ENCODE measurements at places on chromosomes 3 and 15. TPM values are rescaled to one million over a fixed set of nuclear protein-coding genes. Genes with fewer than 3 reads are reported as not detected.

XXYLT1 gene
- 10.2 TPM for total RNA-seq

ZPLD1 gene
- not detected for total RNA-seq

IL20RB gene
- total RNA-seq = 1.3 TPM

RHOV gene
- not detected for total RNA-seq

DUOXA2 gene
- not detected for total RNA-seq

CD47 gene
- 46.6 TPM for total RNA-seq

- no peaks in the 10 kb centered on the region for H3K27me3 ChIP-seq
- peak; percentile 70 for DNase-seq
- H3K4me1 ChIP-seq = peaks cover 7% of the 10 kb centered on the region
- no peaks in the 10 kb centered on the region for H3K36me3 ChIP-seq
Observed at GRCh38 chr3:53846134-53846850, at the start of the genes CHDH and IL17RB. Gene CHDH, minus strand, starts transcription at chr3:53846419. Its CDS starts 22,411 bp downstream, at chr3:53824008. Gene IL17RB, plus strand, starts transcription at chr3:53846568. Its CDS starts 21 bp downstream, at chr3:53846589.

DNA sequence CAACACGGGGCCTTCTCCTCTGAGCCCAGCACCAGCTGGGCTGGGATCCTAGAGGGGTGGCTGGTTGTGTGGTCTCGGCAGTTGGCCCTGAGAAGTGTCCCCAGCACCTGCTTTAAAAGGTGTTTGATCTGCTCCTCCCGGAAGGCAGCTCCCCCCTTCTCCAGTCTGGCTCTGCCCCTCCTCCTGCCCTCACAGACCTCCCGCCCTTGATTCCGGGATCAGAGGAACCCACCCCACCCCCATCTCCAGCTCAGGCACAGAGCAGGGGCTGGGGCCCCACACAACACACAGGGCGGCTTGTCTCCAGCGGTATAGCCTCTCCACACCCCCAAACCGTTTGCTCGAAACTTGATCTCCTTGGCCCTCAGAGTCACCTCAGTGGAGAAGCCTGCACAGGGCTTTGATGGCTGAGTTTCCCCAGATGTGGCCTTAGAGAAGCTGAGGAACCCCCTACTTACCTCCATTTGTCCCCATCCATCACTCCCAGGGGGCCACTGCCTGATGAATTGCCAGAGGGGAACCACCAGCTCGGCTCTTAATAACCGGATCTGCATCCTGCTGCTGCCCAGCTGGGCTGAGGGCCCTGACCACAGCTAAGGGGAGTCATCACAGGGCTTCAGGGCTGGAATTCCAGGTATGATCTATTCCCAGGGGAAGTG is 6.4 kb upstream of the STRA6 start:
- H3K27me3 ChIP-seq = no peaks in the 10 kb centered on the region
- no peak overlapping the region for H3K4me3 ChIP-seq
- H3K36me3 ChIP-seq = no peaks in the 10 kb centered on the region
- H3K27ac ChIP-seq = no peak overlapping the region
- H3K4me1 ChIP-seq = no peaks in the 10 kb centered on the region

DNA sequence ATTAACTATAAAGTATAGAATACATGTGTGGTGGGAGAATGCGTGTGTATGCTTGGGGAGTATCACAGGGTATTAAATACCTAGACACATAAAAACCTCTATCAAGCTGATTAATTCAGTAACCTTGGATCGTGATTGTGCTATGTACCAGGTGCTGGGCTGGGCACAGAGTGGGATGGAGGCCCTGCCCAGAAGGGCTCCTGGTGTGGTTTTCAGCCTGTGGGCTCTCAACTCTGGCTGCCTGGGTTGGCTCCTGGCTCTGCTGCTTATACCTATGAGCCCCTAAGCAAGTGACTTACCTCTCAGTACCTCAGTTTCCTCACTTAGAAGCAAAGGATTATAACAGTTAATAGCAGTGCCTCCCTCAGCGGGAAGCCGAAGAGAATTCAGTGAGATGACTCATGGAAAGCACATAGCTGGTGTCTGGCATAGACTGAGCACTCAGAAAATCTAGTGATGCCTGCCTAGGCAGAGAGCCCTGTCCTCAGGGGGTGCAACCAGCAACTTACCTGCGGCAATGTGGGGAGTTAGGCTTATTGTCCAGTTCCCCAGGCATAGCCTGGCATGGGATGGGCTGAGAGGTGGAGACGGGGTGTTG is 90.6 kb upstream of the MYZAP start:
- H3K27ac ChIP-seq = no peak overlapping the region
- DNase-seq = no peak
- H3K4me3 ChIP-seq = no peak overlapping the region
- H3K27me3 ChIP-seq = no peaks in the 10 kb centered on the region
- H3K4me1 ChIP-seq = peaks cover 8% of the 10 kb centered on the region

- H3K4me3 ChIP-seq = no peak overlapping the region
- no peaks in the 10 kb centered on the region for H3K27me3 ChIP-seq
- no peak overlapping the region for H3K27ac ChIP-seq
- H3K36me3 ChIP-seq = no peaks in the 10 kb centered on the region
- no peak for DNase-seq
Observed at GRCh38 chr3:111152496-111152895, 80.9 kb downstream of the NECTIN3 start.

- H3K36me3 ChIP-seq = peaks cover 29% of the 10 kb centered on the region
- H3K4me3 ChIP-seq = no peak overlapping the region
- no peak overlapping the region for H3K27ac ChIP-seq
- no peak for DNase-seq
- no peaks in the 10 kb centered on the region for H3K27me3 ChIP-seq
- no peaks in the 10 kb centered on the region for H3K4me1 ChIP-seq
Observed at GRCh38 chr15:83144771-83145170, 37.3 kb downstream of the TM6SF1 start.

DNA sequence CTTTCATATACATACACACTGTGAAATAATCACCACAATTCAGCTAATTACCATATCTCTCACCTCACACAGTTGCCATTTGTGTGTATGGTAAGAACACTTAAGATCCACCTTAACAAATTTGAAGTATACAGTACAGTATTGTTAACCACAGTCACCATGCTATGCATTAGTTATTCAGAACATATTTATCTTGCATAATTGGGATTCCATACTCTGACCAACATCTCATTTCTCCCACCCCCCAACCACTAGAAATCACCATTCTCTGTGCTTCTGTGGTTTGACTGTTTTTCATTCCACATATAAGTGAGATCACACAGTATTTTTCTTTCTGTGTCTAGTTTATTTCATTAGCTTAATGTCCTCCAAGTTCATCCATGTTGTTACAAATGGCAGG is 247.7 kb upstream of the CTNNB1 start:
- no peaks in the 10 kb centered on the region for H3K27me3 ChIP-seq
- no peak overlapping the region for H3K27ac ChIP-seq
- H3K36me3 ChIP-seq = no peaks in the 10 kb centered on the region

GRCh38 chr15:43881944-43882343 is 55.1 kb downstream of the WDR76 start:
- H3K4me3 ChIP-seq = no peak overlapping the region
- H3K27me3 ChIP-seq = no peaks in the 10 kb centered on the region
- no peaks in the 10 kb centered on the region for H3K4me1 ChIP-seq
- DNase-seq = no peak
- H3K27ac ChIP-seq = no peak overlapping the region

DNA sequence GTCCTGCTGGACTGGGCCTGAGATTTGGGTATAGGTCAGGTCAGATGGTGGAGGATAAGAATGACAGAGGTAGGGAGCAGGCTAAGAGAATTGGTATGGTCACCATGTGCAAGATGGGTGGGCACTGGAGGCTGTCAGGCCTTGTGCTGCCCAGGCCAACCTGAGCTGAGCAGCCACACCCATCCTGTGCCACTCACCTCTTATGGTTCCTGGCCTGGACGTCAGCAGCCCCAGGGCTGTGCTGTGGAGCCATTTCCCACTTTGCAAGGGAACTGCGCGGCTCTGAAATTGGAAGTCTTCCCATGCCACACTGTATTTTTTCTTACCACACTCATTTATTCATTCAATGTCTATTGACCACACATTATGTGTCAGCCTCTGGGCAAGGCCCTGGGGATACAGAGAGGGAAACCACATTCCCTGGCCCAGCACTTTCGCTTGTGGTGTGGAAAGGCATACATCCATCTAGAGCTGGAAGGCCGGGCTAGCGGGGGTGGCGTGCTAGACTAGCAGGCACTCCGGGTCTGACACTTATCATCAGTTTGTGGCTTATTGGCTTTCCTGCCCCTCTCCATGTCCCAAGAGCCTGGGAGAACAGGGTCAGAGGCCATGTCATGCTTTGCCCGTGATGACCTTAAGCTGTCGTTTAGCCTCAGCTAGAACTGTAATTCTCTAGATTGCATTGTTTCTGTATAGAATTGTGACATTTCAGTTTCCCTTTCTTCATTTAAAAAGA is 51.1 kb upstream of the POLG start:
- DNase-seq = no peak
- H3K4me1 ChIP-seq = no peaks in the 10 kb centered on the region
- H3K4me3 ChIP-seq = no peak overlapping the region
- no peak overlapping the region for H3K27ac ChIP-seq
- H3K27me3 ChIP-seq = no peaks in the 10 kb centered on the region
- no peaks in the 10 kb centered on the region for H3K36me3 ChIP-seq

DNA sequence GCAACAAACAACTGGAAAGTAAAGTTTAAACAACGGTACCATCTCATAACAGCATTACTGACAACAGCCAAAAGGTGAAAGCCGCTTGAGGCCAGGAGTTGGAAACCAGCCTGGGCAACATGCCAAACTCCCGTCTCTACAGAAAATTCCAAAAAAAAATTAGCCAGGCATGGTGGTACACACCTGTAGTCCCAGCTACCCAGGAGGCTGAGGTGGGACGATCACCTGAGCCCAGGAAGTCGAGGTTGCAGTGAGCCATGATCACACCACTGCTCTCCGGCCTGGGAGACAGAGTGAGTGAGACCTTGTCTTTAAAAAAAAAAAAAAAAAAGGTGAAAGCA is 4.4 kb downstream of the TNK2 start:
- H3K27me3 ChIP-seq = no peaks in the 10 kb centered on the region
- H3K4me1 ChIP-seq = peaks cover 14% of the 10 kb centered on the region
- no peaks in the 10 kb centered on the region for H3K36me3 ChIP-seq
- H3K4me3 ChIP-seq = no peak overlapping the region
- DNase-seq = no peak

DNA sequence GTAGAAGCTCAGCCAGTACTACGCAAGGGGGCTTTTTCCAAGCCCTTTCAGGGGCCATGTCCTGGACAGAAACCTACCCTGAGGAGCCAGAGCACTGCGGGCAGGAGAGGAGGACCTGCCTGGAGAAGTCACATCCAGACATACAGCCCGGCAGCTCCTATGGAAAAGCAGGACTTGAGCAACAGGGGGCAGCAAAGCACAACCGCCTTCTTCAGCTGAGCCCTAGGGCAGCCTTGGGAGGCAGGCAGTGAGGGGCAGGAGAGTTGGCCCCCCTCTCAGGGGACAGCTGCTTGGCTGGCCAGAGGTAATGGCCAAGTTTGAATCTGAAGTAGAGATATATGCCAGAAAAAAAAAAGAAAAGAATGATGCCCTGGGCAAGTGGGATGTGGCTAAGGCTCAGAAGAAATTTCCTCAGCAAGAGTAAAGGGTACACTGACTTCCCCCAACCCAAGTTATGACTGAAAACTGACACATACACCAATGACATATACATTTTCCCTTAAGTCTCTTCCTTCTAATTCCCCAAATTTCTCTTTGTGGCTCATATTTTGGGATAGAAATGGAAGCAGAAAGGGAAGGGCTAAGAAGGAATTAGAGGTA is 56.9 kb downstream of the CYP19A1 start:
- no peak overlapping the region for H3K4me3 ChIP-seq
- no peaks in the 10 kb centered on the region for H3K27me3 ChIP-seq
- H3K4me1 ChIP-seq = peaks cover 8% of the 10 kb centered on the region
- no peak overlapping the region for H3K27ac ChIP-seq
- peak; percentile 81 for DNase-seq

DNA sequence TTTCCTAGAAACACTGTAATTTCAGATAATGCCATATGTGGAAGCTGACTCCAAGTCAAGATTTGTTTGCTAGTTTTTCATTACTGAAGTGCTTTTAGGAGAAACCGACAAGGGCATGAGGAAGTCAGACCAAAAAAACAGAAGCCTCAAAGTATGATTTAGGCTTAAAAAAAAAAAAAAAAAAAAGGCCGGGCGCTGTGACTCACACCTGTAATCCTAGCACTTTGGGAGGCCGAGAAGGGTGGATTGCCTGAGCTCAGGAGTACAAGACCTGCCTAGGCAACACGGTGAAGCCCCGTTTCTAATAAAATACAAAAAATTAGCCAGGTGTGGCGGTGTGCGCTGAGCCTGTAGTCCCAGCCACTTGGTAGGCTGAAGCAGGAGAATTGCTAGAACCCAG is 11.6 kb downstream of the RPL15 start:
- H3K27ac ChIP-seq = no peak overlapping the region
- H3K4me1 ChIP-seq = no peaks in the 10 kb centered on the region
- H3K4me3 ChIP-seq = no peak overlapping the region
- no peak for DNase-seq
